ENCODE measurements at places on chromosomes 7 and 10.

DNA sequence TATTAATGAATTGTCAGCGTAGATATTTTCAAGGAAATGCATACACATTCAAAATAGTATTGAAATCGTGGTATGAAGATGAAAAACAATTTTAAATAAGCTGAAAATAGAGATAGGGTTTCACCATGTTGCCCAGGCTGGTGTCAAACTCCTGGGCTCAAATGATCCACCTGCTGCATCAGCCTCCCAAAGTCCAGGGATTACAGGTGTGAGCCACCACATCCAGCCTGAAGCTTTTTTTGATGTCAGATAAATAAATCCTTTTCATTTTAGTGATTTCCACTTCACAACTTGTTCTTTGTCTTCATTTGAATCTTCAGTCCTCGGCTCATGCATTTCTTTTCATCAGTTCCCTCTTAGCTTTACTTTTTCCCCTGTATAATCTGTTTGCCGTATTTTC is 4.6 kb downstream of the CDK13 start:
- no peak for DNase-seq

DNA sequence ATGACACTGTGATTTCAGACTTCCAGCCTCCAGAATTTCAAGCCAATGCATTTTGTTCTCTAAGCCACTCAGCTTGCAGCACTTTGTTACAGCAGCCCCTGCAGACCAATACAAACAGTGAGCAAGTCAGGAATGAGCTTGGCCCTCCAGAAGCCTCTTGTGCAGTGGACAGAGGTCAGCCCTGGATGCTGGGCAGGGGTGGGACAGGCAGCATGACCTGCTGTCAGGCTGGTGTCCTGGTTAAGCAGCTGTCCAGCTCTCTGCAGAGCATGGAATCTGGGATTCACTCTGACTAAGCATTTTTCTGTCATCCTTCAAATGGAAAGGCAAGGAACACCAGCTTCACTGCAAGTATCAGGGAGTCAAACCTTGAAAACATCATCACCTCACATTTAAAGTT is 85.5 kb upstream of the GDF10 start:
- no peak for DNase-seq

- no peak for DNase-seq
These were observed 1.6 kb downstream of the FAM171A1 start for GRCh38 chr10:15369256-15370211.

- DNase-seq = no peak
These were observed 56.1 kb upstream of the ADO start for GRCh38 chr10:62748386-62748785.

- DNase-seq = no peak
These were observed 155.1 kb upstream of the FAM13C start for GRCh38 chr10:59517341-59517899.

DNA sequence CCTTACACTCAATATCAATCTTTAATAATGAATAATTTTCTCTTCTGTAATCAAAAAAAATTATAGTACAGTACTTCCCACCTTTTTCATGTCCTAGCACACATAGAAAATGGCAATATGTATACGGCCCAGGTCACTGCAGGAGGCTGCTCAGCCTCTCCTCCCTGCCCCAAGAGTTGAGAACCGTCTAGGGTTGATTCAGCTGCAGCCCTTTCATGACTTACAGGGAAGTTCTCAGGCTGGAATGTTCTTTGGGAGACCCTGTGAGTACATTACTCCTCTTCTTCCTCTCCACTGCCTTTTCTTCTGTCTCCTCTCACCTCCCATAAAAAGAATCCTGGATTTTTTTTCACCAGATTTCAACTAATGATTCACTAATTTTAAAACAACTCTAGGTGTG is 180.0 kb downstream of the HDAC9 start:
- DNase-seq = no peak

GRCh38 chr10:108597031-108597430 is 1326.3 kb downstream of the XPNPEP1 start:
- DNase-seq = no peak

DNA sequence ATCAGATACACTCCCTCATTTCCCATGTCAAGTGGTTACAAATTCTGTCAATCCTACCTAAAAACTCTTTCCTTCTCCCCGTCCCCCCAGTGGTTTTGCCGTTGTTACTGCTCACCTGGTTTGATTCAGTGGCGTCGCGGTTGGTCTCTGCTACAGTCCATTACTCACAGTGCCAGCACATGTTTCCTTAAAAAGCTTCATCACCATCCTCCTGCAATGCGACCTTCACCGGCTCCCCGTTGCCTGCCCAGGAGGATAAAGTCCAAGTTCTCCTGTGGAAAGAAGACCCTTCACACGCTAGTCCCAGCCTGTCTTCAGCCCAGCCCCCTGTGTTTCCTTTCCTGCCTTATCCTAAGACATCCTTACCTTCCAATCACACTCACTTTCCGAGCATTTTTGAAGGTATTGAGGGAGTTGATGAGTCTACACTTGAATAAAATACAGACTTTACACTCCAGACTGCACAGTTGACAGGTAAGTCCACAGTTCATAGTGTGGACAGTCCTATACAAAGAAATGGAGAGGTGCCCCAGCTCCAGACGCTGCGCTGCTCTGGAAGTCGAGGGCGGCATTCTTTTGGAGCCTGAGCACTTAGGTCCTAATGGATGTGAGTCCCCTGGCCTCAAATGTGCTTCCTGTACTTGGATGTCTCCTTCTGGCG is 3.4 kb upstream of the LARP4B start:
- DNase-seq = no peak

DNA sequence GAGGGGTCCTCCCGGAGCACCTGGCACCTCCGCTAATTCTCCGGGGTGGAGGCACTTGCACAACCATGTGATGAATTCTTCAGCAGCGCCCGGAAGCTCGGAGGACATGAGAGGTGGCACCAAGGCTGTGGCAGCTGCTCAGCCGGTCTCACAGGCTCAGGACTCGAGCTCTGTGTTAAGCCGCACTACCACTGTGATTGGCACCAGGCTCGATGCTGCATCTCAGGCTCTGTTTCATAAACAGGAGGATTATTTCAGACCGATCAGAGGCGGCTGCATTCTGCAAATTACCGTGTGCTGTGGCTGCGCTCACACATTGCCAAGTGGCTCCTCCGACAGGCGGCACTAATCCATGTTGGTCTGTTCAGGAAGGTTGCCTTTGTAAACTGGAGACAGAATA is 495.2 kb downstream of the DNAJB6 start:
- DNase-seq = no peak

GRCh38 chr10:77385315-77385714 is 252.3 kb downstream of the KCNMA1 start:
- DNase-seq = no peak

GRCh38 chr7:39349452-39350123 is 216.6 kb upstream of the YAE1 start:
- DNase-seq = no peak

DNA sequence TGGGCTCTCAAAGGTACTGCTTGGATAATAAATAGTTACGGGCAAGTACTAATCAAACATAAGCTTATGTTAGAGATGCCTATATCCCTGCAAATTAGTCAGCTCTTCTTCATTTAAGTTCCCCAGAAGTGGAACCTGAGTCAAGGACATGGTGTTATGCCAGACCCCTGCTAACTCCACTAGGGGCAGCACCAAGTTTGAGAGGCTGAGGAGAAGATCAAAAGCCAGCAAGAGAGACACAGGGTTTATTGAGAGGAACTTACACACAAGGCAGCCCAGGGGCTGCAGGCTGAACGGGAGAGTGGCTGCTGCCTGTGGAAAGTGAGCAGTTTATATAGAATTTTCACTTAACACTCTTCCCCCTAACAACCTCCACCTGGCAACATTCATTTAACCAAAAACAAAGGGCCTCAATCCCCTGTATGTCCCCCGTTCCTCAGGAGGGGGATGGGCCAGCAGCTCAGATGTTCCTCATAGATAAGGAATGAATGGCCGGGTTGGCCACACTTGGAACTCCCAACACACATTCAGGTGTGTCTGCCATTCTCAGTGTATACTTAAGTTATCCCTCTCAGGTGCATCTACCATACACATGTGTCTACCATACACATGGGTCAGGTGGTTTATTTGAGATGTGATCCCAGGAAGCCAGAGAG is 62.6 kb upstream of the GHITM start:
- DNase-seq = no peak

- DNase-seq = no peak
These were observed 57.7 kb upstream of the ZNRF2 start for GRCh38 chr7:30226614-30227268.

- no peak for DNase-seq
These were observed 293.7 kb downstream of the POU6F2 start for GRCh38 chr7:39271402-39271801.

DNA sequence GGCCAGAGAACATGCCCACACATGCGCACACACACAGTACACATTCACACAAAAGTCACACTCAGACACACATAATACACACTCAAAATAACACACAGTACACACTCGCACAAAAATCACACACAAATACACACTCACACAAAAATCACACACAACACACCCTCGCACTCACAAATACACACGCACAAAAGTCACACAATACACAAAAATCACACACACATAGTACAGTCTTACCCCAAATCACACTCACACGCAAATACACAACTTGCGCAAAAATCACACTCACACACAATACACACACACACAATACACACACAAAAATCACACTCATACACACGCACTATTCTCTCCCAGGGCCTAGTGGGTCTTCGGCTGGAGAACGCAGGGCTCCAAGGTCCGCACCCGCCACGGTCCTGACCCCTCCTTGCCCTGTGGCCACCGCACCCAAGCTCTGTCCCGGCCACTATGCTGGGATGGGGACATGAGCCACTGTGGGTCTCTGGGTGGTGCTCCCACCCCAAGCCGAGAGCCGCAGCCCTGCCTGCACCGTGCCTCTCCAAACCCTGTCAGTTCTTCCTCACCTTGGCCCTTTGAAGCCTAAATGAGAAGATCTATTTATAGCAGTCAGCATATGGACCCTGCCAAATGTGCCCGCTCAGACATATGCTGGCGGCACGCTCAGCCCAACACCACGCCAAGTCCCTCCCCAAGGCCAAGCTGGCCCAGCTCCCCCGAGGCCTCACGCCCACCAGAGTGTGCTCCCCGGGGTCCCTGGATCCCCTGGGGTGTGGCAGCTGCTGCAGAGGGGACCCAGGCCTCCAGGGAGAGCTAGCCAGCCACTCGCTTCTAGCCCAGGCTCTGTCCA is 55.9 kb downstream of the ELFN1 start:
- no peak for DNase-seq
